ENCODE measurements at places on chromosomes 7 and 10.

DNA sequence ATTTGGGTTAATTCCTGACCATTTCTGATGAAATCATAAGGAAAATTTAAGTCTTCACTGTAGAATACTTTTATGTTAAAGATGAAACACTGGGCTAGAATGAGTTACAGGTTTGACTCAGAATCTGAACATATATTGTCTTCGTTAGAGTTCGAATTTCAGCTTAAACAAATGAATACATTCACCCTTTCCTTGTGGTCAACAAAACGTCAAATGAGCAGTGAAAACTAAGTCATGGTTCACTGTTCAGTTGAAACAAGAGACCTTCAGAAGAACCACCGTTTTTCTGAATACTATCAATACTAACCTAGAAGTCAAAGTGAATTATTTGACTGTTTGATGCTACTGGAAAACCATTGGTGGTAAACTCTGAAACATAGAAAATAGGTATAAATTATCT is 235.2 kb upstream of the ZWINT start:
- DNase-seq, result no peak

- DNase-seq, result no peak
Measured at GRCh38 chr7:25726170-25726780, 425.7 kb upstream of the NFE2L3 start.

DNA sequence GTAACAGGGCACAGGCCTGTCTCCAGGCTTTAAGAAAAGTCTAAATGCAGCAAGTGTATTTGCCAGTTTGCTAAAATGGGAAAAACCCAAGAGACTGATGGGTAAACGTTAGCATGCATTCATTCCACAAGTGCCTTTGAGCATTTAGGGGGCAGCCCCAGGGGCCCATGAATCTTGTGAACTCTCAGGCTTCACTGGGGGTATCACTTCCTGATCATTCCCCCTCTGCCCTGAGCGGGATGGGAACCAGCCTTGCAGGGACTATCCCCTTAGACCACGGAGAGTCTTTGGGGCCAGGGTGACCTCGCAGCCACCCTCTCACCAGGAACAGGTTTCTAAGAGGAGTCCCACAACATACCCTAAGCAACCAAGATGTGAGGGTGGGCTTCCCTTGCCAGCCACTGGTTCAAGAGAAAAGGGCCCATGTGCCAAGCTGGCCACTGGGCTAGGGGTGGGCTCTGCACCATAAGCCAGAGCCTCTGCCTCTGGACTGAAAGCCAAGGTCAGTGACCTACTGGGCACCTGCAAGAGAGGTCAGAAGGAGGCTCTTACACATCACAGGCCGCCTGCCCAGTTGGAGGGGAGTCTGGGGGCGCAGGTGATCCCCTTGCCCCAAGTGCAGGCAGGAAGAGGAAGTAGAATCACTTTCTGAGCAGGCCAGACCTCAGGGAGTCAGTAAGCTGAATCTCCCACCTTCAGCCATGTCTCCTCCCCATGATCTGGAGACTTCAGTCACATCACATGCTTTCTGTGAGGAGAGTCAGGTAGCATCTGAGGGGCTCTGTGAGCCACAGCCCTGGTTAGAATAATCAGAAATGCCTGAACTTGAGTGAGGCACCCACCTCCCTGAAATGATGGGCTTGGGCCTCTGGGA is 75.0 kb downstream of the C10orf105 start:
- no peak for DNase-seq

DNA sequence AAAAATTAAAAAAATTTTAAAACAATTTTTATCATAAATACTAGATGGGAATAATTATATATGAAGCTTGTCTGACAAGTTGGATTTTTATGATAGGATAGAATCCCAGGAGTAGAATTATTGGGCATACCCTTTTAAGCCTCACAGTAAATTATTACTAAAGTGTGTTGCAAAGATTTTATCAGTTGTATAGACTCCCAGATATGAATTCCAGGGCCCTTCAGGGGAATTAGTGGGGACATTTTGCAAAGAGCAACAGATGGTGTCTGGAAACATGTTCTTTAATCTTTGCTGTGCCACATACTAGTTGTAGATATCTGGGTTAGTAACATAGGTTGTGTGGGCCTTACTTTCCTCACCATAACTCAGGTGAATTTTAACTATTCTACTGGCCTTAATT is 28.7 kb downstream of the ZEB1 start:
- no peak for DNase-seq

DNA sequence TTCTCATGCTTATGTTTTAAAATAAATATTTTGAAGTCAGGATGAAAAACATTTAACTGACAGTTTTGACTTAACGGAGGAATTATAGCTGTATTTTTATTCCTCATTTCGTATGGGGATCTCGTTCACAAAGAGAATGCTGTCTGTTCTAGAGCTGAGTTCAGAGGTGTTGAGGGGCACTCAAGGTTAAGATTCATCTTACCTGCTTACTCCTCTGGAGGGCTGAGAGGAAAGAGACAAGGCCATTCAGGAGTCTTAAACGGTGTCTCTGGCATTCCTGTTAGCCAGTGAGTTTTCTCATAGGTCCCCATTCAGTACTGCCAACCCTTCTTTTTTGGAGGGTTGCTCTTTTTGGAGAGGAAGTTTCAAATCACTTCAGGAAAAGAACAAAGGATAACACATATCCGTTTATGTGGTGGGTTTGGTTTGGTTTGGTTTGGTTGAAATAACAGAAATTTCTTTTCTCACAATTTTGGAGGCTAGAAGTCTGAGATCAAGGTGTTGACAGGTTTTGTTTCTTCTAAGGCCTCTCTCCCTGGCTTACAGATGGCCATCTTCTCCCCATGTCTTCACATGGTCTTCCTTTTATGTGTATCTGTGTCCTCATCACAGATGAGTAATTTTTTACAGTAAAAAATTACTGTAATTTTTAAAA is 23.1 kb downstream of the CALHM2 start:
- no peak for DNase-seq

DNA sequence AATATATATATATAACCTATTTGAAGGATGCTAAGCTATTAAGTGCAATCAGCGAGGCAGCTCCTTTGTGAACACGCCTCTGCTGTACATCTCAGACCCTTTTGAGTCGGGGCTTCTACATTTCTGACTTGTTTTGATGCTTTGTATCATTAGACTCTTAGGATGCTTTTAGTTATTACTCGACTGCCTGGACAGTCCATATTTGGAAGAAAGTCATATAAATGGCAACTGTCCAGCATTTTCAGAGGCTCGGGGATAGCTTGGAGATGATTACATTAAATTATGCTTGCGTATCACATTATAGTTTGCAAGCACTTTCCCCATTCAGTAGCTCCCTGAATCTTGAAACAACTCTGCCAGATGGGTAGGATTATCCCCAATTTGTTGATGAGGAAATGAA is 257.9 kb downstream of the PTEN start:
- DNase-seq, result no peak

GRCh38 chr10:58754469-58755339 is 242.0 kb downstream of the BICC1 start:
- DNase-seq, result no peak

- DNase-seq, result no peak
Measured at GRCh38 chr10:15748126-15748525, 28.4 kb upstream of the ITGA8 start.

GRCh38 chr10:103429647-103430046 is 22.5 kb downstream of the CALHM2 start:
- DNase-seq, result no peak

DNA sequence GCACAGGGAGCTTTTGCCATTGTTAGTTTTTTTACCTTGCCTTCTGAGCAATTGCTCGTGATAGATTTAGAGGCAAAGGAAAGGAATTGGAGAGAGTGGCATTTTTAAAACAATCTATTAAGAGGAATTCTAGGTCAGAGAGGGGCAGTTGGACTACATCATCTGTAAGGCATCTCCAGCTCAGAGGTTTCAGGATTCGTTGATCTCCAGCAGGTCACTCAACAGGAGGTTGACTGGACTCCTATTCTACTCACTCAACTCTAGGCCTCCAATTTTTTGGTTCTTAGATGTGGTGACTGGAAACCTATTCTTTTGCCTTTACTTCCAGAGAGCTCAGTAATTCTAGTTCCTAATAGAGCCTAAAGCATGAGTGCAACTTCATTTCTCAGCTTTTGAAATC is 42.8 kb downstream of the TBXAS1 start:
- DNase-seq, result no peak

GRCh38 chr7:142880876-142881505 is 4.6 kb downstream of the TRPV6 start:
- DNase-seq, result no peak

DNA sequence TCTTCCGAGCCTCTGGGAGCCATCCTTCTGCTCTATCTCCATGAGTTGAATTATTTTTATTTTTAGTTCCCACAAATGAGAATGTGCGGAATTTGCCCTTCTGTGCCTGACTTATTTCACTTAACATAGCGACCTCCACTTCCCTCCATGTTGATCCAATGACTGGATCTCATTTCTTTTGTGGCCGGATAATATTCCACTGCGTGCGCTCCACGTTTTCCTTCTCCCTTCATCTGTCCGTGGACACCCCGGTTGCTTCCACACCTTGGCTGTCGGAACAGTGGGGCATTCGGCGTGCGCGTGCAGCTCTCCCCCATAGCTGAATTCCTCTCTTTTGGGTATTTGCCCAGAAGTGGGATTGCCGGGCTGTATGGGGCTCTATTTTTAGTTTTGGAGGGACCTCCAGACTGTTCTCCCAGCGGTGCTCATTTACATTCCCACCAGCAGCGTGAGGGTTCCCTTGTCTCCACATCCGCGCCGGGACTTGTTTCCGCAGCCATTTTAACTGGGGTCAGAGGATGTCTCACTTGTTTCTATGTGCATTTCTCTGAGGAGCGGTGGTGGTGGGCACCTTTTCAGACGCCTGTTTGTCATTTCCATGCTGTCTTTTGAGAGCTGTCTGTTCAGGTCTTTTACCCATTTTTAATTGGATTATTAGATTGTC is 51.0 kb upstream of the SUN1 start:
- no peak for DNase-seq

- DNase-seq, result no peak
Measured at GRCh38 chr10:13658264-13658663, 71.5 kb downstream of the PRPF18 start.

- DNase-seq, result no peak
Measured at GRCh38 chr10:110748970-110749369, 104.8 kb downstream of the RBM20 start.

DNA sequence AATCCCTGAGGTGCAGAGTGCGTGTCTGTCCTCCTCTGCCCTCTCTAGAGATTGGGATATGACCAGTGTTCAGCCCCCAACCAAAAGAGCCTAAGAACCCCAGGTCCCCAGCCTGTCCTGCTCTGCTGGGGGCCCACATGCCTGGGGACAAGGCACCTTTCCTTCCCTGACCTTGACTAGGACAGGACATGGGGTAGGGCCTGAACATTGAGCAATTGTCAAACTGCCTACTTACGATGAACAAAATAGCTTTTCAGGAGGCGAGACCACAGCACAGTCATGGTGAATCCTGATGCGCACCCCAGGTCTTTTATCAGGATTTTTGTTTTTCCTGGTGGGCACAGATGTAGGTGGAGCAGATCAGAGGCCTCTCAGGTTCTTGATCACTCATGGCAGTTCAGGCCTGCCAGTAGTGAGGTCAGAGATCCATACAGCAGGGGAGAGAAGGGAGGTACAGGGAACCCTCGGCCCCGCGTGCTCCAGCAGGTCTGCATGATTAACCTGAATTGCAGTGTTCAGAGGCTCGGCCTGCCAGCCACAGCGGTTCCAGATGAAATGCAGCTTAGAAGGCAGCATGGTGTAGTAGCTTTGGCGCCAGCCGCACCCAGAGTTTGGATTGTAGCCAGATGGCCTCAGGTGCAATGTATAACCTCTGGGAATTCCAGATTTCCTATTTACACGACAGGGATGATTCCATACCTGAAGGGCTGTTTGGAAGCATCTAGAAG is 191.3 kb downstream of the CUX1 start:
- no peak for DNase-seq

GRCh38 chr10:69496352-69497230 is 45.3 kb downstream of the TSPAN15 start:
- no peak for DNase-seq

- no peak for DNase-seq
Measured at GRCh38 chr10:42974693-42975002, 102.2 kb upstream of the RET start.

DNA sequence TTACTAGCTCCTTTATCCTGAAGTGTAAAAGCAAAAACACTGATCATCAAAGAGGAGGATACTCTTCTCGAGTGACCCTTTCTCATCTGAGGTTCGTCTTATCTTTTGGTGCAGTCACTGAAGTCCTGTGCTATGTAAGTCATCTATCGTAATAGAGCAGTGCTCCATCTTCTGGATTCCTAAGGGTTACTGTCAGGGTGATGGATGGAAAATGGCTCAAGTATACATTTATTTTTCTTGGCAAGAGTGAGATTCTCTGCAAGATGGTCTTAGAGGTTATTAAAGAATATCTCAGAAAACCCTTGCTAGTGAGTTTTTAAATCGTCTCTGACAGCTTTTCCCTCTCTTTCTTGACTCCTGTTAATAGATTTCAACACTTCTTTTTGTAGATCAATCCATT is 12.4 kb downstream of the PRKG1 start:
- DNase-seq, result no peak

DNA sequence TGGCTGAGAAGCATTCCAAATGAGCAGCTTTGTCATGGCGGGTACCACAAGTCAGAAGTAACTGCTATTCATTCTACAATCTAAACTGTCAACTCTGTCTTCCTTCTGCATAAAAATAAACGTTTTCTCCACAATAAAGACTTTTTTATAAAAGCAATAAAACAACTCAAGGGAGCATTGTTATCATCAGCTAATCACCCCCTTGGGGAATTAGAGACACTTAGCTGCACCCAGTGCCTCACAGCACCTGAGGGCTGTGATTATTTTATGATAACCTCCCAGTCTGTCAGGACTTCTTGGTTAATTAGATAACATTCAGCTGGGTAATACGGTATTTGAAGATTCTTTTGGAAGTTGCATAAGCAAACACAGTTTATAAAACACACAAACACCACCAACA is 155.6 kb downstream of the PPP1R3A start:
- peak; percentile 37 for DNase-seq

- DNase-seq, result no peak
Measured at GRCh38 chr7:101315336-101315735, 6.3 kb downstream of the IFT22 start.

DNA sequence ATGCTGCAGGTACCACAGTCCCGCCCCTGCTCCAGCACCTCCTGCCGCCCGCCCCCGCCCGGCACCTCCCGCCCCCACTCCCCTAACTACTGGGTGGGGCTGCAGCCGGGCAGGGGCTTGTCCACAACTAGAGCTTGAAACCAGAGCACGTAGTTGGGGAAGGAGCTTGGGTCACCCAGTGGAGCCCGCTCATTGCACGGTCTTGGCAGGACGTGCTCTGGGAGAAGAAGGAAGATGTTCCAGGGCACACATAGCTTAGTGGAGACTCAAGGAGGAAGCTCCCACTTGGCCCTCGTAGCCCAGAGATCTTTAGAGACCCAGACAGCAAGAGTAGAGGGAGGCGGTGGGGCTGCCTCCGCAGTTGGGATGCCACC is 692 bp downstream of the IGFBP1 start:
- no peak for DNase-seq

All from NCI-H1436 (cell line).